Activated naive CD4-positive, alpha-beta T cell (primary cell): ENCODE measurements at places on chromosomes 5 and 9.

DNA sequence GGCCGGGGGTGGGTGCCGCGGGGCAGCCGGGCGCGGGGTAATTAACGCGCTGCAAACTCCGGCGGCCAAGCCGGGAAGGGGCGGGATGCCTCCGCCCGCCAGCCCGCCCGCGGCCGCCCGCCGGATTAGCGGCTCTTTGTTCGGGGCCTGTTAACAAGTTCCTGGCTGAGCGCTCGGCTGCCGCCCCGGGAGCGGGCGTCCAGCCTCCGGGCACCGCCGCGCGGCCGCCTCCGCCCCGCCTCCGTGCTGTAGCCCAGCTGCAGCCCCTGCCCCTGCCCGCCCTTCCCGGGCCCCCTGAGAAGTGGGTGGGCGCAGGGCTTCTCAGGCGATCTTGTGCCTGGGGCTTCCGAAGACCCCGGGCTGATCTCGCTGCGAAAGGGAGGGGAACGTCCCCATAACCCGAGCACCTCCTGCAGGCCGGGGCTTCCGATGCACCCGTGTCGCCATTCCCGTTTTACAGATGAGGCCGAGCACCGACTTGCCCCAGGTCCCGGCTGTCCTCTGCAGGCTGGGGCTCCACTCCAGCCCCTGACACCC, 7.5 kb downstream of the UNC5A start:
- DNase-seq = no peak

- no peak for DNase-seq
Measured at GRCh38 chr5:36447776-36448175, 146.1 kb upstream of the RANBP3L start.

GRCh38 chr9:33351547-33351946, 50.8 kb downstream of the AQP7 start:
- no peak for DNase-seq

DNA sequence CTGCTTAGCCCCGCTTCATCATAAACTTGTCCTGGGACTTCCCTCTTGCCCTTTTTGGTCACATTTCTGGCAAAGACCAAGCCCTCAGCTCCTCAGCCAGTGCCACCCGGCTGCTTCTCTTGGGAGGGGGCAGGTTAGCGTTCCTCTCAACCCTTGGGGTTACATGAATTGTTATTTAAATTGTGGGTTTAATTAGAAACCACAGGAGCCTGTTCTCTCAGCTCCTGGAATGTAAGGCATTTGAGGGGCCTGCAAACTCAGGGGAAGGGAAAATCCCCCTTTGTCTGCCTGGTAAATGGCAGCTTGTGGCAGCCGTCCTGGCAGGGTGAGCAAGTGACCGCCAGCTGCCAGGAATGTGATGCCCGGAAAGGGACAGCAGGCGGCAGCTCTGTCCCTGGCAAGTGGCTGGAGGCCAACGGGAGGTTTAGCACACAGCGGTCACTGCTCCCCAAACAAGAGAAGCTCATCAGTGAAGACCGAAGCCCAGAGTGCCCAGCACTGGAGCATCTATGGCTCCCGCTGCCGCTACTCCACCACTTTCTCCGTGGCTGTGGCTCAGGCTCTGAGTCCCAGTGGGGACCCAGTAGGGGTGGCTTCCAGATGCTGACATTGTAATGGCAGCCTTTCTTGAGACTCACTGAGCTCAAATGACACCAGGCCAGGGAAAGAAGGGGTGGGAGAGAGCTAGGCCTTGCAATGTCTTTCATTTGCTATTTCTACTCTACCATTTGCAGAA, 51.7 kb downstream of the SHB start:
- DNase-seq = no peak

DNA sequence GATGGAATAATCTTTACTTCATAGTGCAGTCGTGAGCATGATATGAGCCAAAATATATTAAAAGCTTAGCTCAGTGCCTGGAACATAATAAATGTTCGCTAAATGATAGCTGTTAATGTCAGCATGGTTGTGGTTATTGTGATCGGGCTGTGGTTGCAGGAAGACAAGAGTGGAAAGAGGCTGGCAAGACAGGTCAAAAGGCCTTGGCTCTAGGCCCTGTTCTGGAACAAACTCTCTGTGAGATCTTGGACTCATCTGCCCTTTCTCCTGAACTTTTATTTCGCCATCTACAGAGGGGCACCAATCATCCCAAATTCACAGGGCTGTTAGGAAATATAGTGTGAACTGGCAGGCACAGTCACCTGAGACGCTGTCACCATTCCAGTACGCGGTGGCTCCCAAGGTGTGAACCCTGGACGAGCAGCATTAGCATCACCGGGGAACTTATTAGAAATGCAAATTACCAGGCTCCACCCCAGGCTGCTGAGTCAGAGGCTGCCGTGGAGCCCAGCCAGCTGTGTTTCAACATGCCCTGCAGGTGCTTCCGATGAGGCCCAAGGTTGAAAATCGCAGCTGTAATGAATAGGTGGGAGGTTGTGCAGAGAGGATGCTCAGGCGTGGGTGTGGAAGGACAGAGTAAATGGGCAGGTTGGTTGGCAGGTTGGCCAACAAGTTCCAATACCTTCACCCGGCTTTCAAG, 50.2 kb upstream of the SAP30L start:
- DNase-seq = no peak

DNA sequence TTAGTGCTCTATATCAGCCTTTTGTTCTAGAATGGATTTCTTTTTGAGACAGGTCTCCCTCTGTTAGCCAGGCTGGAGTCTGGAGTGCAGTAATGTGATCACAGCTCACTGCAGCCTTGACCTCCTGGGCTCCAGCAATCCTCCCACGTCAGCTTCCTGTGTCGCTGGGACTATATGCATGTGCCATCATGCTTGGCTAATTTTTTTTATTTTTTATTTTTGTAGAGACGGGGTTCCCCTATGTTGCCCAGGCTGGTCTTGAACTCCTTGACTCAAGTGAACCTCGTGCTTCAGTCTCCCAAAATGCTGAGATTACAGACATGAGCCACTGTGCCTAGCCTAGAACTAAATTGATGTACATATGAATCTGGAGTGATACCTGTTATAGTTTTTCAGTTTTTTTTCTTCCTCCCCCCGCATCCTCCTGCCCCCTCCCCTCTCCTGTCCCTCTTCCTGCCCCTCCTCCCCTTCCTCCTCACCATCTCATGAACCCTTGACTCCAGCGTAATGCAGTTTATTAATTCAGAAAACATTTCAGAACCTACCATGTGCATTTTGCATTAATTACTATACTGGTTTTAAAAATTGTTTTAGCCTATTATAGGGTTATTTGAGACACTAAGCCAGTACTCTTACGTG, 37.4 kb upstream of the TNFAIP8 start:
- no peak for DNase-seq

- no peak for DNase-seq
Measured at GRCh38 chr5:88116396-88116795, 152.2 kb downstream of the TMEM161B start.
